ENCODE measurements at places on chromosomes 12 and 14.
A peak's percentile ranks its signal among the peaks of the same experiment; 100 is the strongest.

DNA sequence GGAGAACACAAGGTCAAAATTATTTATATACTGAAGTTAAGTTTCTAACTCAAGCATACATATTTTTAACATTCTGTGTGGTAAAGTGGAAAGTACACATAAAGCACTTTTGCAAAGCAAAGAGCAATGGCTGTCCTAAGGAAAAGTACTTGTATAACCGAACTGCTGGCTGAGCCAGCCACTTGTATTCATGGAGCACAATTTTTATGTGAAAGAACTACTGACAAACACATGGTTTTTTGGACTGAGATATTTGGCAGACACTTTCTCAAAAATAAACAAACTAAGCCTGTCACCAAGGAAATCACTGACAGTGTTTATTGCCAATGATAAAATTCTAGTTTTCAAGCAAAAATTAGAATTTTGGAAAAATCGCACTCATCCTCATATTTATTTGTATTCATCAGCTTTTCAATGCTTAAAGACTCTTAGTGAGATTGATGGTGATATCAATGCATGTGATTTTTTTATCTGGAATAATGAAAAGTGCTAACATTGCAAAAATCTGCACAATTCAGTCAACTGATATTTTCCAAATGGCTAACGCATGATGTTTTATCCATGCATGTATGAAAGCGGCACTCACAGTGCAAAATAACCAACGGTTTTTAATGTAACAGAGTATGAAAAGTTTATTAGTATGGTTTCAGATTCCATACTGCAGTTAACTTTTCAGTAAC lies 125.3 kb downstream of the IPO8 start:
- DNase-seq, result no peak

DNA sequence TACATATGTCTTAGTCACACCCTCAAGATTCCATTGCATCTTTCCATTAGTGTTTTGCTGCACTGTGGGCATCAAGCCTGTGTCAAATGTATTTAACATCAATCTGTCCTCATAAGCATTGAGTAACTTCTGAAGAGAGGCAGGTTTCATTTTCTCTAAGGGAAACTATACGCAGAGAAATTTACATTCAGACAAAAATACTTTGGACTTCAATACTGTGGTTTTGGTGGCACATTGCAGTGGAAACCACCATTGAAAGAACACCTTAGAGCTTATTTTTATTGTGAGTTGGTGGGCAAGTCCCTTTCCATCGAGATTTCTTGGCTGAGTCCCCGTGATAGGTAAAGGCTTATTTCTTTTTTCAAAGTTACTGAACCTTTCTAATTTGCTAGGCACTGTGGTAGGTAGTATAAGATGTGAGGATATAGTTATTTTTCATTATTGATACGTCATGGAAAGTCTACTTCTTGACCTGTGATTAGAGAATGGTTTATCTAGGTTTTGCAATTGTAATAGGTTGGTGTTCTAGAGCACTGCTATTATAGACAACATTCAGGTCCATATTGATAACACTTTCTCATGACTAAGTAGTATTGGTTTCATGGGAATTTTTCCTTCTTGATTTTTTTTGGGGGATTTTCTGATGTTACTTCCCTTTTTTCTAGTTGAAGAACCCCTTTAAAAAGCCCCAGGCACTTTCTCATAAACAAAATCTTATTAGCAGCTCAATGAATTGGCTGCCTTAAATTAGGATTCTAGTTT lies 81.9 kb downstream of the CFAP54 start:
- DNase-seq, result no peak

GRCh38 chr12:3920351-3921150 lies 47.4 kb upstream of the PARP11 start:
- DNase-seq, result no peak

- DNase-seq, result no peak
These were observed 6.0 kb downstream of the PSMD9 start for GRCh38 chr12:121894633-121895032.

- DNase-seq, result no peak
These were observed 190.1 kb upstream of the SYT1 start for GRCh38 chr12:78674311-78675090.

DNA sequence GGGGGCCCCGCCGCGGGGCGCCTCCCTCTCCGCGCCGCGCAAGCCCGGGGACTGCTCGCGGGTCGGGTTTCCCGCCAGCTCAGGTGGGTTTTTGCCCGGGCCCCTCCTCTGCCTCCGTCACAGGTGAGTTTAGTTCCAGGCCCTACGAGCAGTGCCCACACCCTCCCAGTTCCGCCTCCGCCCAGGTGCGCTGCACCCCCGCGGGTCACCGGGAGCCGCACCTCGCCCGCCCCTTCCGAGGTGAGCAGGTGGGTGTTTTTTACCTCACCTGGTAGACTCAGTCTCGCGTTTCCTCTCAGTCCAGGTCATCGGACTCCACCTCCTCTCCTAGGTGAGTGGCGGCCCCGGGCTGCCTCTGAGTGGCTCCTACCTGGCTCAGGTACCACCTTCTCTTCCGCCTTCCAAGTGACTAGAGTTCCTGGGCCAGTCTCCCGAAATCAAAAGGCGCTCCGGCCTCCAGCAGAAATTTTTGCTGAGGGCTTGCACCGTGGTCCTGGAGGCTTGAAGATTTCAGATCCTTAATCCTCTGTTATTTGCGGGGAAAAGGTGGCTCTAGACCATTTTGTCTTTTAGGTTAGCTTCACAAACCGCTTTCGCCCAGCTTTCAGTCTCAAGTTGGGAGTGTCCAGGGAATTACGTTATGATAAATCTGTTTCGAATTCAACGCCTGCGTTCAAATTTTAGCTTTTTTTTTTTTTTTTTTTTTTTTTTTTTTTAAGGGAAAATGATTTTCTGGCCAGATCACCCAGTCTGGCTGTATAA lies at the start of gene TMEM30B:
Gene TMEM30B (minus strand): TSS at position 153 of the 762 bp plus-strand sequence. CDS start 191 bp downstream, outside the sequence.
- DNase-seq, result peak; percentile 55

GRCh38 chr14:22982477-22983245 lies at the start of gene AJUBA:
AJUBA (minus strand) TSS chr14:22982551; CDS start chr14:22982266, 285 bp downstream.
- DNase-seq, result peak; percentile 95

DNA sequence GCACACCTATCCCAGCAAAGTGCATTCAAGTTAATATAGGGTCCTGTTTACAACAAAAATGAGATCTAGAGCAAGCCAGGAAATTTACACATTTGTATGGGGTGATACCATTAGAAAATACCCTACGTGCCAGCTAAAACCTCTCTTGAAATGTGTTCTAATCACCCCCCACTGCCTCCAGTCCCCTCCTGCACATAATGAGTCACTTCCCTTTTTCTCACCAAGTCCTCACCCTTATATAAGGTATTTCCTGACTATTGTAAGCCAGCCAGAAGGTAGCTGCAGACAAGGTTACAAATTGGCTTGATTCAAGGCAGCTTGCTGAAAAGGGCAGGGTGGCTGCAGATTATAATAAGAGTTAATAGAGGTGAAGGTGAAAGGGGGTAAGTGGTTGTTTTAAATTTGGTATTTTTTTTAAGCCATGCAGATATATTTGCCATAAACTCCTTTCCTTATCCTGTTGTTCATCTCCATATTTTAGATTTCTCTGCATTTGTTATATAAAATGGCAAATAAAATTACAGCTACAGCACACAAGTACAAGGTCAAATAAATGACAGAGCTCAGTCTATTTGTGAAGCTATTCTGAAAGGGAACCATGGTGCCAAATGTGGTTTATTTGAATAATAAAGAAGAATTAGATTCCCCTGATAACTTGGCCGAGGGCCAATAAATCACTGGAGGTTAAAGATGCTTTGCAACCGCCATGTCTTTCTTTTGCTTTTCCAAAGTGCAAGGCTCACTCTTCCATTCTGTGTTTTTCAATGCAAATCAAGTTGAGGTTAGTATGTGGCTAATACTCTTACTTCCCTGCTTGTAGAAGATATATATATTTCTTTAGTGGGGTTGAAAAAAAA lies 385.9 kb downstream of the EGLN3 start:
- DNase-seq, result no peak

GRCh38 chr12:60210756-60211155 lies 614.9 kb downstream of the SLC16A7 start:
- no peak for DNase-seq

DNA sequence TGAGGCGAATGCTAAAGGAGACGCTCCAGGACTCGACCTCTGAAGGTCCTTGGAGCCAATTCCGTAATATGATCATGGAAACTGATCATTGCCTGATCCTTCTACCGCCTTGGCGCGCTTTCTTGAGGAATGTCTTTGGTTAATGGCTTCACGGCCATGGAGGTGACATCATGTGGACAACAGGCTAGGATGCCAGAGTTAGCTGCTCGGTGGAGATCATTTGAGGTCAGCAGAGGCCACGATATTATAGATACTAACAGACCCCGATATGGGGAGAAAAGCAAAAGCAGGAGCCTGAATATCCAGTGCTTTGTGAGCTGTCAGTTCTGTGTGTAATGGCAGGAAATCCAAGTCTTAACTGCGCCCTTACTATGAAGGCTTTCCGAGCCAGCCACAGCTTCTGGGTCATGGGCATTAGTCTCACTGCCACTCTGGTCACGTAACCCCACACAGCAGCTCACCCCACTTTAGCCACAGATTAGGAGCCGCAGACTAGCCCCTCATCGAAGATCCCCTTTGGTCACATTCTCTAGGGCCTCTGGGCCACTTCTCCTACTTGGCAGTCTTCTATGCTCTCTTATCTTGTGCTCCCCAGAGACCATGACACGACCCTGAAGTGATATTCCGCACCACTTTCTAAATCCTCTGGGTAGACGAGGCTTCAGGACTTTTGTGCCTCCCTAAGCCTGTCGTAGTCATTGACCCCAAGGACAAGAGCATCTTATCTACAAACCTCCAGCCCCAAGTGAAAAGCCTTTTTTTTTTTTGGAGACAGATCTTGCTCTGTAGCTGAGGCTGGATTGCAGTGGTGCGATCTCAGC lies 724 bp upstream of the CS start:
- no peak for DNase-seq

- no peak for DNase-seq
These were observed 7.4 kb upstream of the ELK3 start for GRCh38 chr12:96186607-96187301.

DNA sequence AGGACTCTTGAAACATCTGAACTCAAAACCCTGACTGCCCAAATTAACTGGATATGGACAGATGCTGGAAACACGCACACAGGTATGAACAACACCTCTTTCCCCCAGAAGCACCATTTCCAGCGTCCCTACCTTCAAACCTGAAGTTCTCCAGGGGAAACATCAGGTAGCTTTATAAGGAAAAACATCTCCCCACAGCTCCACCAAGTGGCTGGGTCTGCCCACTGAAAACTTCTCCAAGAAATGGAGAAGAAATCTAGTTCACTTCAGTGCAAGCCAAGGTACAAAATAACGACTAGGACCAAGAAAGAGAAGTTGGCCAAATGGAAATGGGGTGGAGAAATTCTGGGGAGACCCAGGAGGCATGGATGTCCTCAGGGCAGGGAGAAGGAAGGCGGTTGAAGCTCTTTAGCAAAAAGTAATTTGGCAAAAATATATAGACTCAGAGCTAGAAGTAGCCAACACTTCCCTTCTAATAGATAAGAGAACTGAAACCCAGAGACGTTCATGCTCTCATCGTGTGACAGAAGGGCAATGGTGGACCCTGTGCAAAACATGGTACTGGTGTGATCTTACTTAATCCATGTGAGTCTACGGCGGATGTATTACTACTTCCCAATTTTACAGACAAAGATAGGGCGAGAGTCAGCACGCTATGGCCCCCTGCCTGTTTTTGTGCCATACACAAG lies 10.5 kb upstream of the NUAK1 start:
- no peak for DNase-seq

DNA sequence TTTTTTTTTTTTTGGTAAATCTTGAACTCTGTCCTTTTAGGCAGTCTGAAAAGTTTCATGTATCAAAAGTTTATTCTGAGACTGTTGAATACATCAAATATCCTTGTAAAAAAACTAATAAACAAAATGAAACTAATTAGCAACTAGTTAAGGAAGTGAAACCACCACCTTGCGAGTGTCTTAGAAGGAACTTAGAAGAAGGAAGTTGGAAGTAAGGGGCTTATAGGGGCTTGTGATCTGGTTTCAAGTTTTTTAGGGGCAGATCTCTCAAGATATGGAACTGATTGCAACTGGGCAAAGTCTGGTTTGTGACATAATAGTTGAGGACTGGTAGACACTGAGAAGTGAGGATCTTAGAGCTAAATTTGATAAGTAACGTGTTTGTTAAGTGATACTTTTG lies 748.8 kb downstream of the C12orf50 start:
- DNase-seq, result no peak

GRCh38 chr12:107778383-107779025 lies 4.0 kb downstream of the ASCL4 start:
- no peak for DNase-seq

DNA sequence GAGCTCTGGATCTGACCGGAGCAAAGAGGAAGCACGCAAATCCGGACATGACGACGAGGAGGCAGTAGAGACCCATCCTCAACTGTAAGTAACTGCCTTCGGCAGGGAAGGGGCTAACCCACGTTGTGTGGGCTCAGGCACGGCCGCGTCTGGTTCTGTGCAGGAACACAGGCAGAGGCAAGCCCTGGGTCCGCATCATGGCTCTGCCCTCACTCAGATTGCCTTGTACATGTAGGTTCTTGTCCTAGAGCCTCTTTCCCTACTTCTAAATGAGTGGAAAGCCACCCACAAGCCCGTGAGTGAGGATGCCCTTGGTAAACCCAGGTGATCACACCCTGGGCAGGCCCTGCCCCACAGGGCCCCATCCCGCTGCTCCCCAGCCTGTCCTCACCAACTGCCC lies 8.9 kb upstream of the RPLP0 start:
- no peak for DNase-seq

GRCh38 chr14:101359221-101360053 lies 201.9 kb upstream of the DIO3 start:
- DNase-seq, result peak; percentile 60

GRCh38 chr14:50936016-50936340 lies 8.3 kb downstream of the PYGL start:
- no peak for DNase-seq

Measured in right forelimb (tissue), 1 donor.